Stimulated activated CD4-positive, alpha-beta T cell treated with anti-CD3 and anti-CD28 coated beads, Interleukin-1b, Interleukin-23, amount 100 ng/mL, for 24 hours (primary cell): ENCODE measurements at places on chromosomes 5 and 9.

- DNase-seq = no peak
These were observed 276.2 kb upstream of the POU5F2 start for GRCh38 chr5:94017579-94017978.

- no peak for DNase-seq
These were observed 83.8 kb upstream of the TNFAIP8 start for GRCh38 chr5:119271758-119272730.

DNA sequence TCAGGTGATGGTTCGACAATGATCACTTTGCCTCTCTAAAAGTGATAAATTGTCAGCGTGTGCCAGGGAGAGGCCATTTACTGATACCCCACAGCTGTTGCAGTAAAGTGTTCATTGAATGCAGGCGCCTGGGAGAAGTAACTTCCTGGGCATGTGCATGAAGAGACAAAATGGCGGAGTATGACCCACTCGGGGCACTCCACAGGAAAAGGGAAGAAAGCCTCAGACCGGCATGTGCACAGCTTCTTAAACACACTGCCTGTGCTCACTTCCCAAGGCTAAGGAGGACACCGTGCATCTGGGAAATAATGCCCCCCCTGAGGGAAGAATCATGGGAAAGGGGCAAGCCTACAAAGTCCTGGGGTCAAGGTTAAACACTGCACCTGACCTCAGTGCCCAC is 329.5 kb downstream of the ICE1 start:
- DNase-seq = no peak

GRCh38 chr5:102278231-102278630 is 17.9 kb downstream of the SLCO4C1 start:
- DNase-seq = no peak

GRCh38 chr9:109640580-109641371 is 139.2 kb upstream of the PALM2AKAP2 start:
- DNase-seq = no peak

- DNase-seq = no peak
These were observed 395.6 kb upstream of the MPDZ start for GRCh38 chr9:13674926-13675637.

DNA sequence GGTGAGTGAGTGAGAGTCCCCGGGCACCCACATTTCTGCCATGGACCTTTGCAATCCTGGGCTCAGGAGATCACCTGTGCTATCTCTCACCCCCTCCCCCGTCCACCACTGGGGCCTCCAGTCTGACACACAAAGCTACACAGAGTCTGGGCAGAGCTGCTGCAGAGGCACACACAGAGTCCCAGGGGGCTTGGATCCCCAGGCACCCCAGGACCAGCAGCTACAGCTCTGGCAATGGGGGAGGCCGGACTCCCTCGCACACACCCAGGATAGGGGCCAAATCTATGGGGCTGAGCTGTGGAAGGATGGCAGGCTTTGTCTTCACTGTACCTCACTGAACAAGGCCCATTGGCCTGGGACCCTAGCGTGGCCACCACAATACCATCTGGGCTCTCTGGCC is 328.8 kb downstream of the MAN2A1 start:
- DNase-seq = no peak

DNA sequence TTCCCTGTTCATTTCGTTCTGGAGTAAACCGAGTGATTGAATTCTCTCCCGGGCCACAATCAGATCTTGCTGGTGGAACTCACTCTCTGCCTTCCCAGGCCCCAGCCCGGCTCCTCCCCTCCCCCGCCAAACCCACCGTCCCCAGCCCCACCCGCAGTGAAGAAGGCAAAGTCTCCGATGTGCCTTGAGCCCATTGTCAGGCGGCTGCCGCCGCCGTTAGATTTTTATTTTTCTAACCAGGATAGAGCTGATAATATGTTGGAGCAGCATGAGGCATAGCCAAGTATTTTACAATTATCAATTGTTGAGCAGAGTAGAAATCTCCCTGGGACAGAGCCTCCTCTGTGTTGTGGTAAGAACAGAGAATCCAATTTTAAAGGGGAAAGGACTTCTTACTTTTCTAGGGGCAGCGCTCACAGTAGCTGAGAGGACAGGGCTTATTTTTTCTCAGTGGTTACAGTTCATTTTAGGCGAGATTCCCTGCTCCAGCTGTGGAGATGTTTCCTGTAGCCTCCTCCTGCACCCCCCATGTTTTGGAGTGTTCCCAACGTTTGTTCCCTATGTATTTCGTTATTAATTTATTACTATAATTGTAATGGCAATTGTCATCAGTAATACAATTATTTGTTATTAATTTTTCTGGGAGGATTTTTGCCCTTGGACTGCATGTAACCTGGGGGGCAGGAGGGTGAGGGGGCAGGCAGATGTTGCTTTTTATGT is 1.3 kb downstream of the PSAT1 start:
- no peak for DNase-seq

GRCh38 chr5:111229221-111229835 is 5.1 kb downstream of the CAMK4 start:
- DNase-seq = no peak

- no peak for DNase-seq
These were observed 122.3 kb downstream of the NR3C1 start for GRCh38 chr5:143281226-143281625.

DNA sequence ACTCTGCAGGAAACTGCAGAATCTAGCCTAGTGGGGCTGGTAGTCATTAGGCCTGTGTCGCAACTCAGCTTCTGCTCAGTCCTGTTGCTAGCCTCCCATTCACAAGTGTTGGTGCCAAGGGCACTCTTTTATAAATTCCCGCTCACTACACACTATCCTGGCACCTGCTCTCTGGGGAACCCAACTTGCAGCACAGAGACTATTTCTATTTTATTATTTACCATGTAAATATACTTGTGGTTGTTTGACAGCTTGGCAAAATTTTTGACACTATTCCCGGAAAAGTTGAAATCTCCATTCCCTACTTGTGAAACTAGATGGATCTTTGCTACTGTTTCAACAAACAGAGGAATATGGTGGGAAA is 20.4 kb upstream of the SMC2 start:
- no peak for DNase-seq

DNA sequence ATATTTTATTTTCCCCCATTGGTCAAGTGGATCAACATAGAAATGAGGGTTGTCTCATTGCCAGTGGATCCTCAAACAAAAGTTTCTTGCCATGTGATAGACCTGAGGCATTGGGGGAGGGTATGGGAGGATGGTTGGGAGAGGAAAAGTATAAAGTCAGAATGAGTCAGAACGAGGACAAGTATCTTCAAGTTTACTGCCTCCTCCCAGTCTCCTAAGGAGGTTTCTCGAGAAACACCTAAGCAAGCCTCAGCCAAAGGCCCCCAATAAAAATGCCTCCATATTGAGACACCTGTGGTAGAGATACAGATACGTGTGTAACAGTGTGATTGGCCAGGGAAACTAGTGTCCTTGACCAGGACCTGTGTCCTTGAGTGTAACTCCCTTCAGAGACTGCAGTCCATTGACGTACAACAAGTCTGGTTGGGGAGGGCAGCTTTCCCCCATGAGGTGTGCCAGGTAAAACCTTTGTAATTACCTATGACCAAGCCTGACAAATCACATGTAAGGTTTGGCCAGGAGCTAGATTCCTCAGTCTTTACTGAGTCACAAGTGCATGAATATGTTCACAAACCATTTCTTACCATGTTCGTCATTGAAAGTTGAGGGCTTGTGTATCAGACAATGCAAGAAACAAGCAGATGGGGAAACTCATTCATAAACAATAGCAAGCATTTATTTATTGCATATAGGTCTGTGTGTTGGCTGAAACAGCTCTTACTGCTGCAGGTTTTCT is 198.6 kb upstream of the SH3GL2 start:
- no peak for DNase-seq

DNA sequence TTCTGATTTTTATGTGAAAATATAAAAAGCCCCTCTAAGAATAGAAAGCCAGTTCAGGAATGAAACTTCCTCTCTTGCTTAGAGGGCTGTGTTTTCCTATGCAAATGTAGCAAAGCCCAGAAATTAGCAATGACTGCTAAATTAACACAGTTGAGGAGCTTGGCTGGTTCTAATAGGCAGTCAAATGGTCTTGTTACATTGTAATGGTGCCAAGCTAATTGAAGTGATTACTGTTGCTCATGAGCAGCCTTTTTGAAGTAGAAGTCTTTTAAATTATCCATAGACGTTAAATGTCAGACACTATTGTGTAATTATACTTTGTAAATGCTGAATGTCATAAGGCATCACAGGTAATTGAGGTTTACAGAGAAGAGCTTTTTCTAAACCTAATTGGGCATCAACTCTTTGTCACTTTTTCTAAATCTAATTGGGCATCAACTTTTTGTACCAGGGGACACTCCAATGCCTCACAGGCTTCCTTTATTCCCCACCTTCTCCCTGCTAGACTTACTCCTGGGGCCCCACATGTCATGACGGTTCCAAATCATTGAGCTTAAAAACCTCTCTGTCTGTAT is 229.1 kb downstream of the PSAT1 start:
- no peak for DNase-seq

DNA sequence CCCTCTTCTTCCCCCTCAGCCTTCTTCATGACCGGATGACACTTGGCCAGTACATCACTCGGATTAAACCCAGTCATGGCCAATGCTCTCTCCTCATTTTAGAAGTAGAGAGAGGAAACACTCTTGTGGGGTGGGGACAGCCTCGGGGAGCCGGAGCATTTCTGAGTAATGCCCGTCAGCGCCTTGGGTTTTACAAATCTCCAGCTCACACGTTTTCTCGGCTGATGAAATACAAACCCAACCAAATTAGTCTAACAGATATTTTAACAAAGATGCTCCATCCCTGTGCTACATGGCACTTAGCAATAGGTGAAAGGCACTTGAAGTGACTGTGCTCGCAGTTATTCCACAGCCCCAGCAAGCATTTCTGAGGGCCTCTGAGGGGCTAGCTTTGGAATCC is 51.7 kb downstream of the ZNF366 start:
- no peak for DNase-seq

DNA sequence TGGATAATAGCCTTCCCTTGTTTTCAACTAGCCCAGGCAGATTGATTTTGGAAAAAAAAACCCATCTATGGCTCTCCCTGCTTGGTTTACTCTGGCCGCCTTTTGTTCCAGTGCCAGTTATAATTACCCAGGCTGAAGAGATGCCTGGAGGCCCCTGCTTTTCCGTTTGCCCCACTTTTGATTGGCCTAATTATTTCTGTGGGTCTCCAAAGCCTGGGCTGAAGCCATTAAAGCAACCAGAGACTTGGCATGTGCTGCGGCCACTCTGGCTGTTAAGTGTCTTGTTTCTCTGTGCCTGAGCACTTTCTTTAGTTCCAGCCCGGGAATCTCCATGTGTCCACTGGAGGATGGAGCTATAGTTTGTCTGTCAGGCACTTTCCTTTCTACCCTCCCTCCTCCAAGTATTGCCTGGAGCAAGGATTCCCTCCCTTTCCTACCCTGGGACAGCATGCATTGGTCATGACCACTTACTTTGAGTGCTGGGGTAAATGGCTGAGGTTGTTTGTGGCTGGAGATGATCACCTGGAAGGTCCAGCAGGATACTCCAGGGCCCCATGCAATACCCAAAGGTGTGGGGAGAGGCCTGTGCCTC is 105.1 kb upstream of the CTSL start:
- no peak for DNase-seq

GRCh38 chr5:347712-348284 is 26.3 kb downstream of the AHRR start:
- no peak for DNase-seq

DNA sequence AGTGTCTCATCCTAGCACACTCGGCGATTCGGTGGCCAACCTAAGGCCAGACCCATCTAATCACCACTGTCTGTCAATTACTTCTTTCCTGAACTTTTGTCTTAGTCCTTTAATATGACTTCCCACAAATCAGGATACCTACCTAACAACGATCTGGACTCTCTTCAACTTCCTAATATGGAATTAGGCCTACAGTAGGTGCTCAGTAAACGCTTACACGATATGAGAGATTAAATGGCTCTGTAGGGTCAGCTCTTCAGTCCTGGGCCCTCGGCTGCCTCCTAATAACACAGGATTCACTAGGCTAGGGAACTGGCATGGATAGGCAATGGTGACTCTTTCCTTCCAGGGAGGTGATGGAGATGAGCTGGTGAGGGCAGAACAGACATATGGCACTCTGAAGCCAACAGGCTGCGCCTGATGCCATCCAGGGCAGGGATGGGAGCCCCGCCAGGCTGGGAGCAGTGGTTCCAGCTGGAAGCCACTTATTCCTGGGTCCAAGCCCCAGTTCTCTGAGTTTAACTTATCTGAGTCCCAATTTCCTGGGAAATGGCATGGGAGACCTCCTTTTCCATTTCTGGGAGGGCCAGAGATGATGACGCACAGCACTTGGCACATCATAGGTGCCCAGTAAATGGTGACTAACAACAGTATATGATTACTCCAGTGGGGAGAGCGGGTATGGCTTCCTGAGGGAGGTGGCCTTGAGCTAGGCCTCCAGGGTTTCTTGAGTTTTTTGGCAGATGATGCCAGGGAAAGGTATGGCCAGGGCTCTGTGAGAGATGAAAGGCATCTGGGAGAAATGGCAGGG is 7.3 kb downstream of the PDGFRB start:
- DNase-seq = no peak

DNA sequence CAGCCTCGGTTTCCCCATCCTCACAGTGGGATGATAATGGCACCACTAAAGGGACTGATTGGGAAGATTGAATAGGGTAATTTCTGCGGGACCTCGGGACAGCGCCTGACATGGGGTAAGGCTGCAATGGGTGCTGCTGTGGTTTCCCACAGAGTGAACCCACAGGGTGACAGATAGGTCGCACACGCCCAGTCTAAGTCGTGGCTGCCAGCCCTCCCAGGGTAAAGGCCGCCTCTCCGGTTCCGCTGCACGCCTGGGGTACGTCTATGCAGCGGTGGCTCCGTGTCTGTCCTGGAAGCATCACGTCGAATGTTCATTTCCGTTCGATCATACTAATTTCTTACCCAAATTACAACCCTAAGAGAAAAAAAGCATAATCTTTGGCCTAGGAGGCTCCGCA is 631 bp downstream of the CFAP77 start:
- DNase-seq = no peak

DNA sequence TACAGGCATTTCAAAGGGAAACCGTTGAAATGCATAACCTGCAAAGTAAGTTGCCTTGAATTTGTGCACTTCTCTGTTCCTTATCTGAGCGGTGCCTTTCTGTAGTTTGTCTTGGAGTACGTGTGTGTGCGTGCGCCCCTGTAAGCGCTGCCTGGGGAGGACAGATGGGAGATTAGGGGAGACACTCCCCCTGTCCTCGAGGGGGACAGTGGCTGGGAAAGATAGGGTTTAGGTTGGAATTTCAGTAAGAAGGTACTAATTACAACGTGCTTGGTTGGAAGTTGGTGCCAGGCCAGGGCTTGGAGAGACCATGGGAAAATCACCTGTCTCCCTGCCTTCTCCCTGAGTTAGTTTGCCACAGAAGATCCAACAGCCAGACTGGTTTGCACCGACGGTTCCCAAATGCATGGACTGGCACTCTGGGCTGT is 73.2 kb downstream of the PIK3R1 start:
- no peak for DNase-seq

DNA sequence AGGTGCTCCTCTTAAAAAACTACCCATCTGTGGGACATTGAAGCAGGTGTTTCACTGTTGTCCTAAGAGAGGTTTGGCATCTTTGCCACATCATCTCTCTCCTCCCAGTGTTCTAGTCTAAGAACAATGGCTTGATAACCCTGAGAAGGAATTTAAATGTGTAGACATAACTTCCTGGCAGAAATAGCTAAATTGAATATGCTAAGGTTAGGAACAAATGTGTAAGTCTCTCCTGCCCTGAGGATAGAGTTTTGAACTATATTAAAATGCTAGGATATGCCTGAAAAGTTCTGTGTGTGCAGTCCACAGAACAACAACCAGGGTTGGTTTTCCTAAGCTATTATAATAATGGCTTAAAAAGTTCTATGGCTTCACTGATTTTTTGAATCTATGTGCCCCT is 106.6 kb downstream of the LRRC70 start:
- no peak for DNase-seq

GRCh38 chr5:35151146-35151920 is 79.0 kb downstream of the PRLR start:
- DNase-seq = no peak
